AG09309 (cell line): ENCODE measurements at places on chromosomes 13 and 19.

GRCh38 chr13:77434289-77434688 lies 101.2 kb upstream of the SCEL start:
- DNase-seq, result no peak

DNA sequence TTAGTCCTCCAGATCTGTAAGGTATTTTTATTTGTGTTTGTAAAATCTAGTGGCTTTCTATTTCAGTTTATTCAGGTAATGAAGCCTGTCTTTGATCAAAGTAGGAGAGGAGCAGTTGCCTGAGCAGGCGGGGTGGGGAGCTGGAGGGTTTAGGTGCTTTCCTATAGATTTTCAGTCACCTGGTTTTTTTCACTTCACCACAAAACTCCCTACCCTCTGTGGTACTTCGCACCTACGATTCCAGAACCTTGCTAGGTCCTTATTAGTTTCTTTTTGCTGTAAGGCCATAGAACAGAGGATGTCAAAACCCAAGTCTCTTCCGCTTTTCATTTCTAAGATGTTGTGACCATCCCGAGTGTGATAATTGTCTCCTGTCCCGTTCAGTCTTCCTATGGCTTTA lies 26.6 kb downstream of the SLAIN1 start:
- DNase-seq, result no peak

DNA sequence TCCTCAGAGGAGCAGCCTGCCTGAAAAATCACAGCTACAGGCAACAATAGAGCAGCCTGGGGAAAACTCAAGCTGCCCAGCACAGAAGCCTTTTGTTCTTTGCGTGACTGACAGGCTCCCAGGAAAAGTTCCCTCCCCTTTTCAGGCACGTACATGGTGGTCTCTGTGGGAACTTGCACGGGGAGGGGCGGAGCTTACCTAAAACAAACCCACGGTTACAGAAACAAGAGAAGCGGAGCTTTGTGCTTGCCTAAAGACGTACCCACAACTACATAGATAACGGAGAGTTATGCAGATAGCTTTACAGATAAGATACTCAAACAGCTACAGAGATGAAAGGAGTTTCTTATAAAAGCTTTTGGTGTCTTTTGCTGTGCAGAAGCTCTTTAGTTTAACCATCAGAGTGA lies 11.4 kb downstream of the ETFB start:
- no peak for DNase-seq

DNA sequence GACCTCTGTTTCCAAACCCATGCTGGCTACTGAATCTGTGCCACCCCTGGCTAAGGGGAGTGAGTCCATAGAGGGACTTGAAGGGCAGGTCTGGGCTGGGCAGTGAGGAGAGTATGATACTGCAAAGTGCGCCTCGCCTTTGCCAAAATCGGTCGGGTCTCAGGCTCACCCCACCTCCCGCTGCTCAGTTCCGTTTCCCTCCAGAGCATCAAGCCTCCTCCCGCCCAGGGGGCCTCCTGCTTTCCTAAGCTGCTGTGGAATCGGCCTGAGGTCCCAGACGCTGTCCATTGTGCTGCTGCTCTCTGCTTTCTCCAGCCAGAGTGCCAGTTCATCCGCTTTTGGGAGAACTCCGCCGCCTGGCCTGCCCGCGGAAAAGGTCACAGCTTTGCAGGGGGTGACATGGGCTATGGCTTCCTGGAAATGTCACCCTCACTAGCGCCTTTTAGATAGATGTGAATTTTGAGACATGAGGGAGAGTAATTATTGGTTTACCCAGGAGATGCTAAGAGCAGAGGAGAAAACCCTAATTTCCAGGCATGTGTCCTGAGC lies 1418.4 kb downstream of the UQCRFS1 start:
- no peak for DNase-seq
